NCI-H1105 (cell line): ENCODE measurements at places on chromosomes 11 and 22.
A peak's percentile ranks its signal among the peaks of the same experiment; 100 is the strongest.

DNA sequence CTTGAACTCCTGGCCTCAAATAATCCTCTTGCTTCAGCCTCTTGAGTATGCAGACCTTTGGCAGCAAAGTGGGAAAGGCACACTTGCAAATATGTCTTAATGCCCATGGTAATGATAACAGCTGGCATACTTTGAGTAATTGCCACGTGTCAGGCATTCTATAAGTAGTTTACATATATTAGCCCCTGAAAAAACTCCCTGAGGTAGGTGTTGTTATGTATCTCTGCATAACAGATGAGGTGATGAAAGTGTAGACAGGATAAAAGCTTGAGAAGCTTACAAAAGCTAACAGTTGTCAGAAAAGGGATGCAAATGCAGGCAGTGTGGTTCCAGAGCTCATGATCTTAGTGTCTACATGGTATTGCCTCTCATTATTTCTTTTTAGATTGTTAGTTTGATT is 291.1 kb upstream of the C11orf87 start:
- no peak for DNase-seq

DNA sequence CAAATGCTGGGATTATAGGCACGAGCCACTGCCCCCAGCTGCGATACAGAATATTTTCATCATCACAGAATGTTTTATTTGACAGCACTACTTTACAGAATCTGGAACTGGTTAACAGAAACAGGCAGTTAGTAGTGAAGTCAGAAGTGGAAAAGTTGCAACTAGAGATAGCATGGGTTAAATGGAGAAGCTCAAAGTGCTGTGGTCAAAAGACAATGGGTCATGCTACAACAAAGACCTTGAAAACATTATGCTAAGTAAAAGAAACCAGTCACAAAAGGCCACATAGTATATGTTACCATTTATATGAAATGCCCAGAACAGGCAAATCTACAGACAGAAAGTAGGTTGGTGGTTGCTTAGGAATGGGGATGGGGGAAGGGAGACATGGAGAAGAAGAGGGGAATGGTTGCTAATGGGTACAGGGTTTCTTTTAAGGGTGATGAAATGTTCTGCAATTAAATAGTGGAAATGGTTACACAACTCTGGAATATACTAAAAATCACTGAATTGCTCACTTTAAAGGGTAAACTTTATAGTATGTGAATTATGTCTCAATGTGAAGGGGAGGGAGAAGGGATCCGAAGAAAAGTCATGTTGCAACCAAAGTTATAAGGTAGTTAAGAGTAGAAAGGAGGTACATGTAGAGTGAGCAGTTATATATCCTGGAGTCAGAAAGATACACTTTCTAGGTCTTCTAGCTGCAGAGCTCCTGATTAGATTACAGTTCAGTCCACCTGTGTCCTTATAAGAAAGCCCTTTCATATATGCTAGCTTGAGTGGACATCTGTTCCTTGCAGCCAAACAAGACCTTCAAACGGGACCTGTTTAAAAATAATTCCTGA is 46.3 kb upstream of the RAPSN start:
- DNase-seq, result no peak

DNA sequence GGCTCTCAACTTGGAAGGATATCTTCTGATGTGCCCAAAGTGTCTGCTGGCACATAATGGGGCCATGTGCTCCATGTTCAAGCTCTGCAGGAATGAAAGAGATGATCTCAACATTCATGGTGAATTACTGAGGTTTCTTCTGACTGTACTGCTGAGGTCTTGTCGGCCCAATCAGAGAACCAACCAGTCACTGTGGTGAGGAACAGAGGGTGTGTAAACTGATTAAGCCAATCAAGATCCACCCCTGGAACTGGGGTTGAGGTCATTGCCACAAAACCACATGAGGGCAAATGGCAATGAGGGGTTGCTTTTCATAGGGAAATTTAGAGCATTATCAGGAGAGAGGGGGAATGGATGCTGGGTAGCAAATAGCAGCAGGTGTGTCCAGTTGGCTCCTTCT is 152.3 kb upstream of the RAG2 start:
- no peak for DNase-seq

DNA sequence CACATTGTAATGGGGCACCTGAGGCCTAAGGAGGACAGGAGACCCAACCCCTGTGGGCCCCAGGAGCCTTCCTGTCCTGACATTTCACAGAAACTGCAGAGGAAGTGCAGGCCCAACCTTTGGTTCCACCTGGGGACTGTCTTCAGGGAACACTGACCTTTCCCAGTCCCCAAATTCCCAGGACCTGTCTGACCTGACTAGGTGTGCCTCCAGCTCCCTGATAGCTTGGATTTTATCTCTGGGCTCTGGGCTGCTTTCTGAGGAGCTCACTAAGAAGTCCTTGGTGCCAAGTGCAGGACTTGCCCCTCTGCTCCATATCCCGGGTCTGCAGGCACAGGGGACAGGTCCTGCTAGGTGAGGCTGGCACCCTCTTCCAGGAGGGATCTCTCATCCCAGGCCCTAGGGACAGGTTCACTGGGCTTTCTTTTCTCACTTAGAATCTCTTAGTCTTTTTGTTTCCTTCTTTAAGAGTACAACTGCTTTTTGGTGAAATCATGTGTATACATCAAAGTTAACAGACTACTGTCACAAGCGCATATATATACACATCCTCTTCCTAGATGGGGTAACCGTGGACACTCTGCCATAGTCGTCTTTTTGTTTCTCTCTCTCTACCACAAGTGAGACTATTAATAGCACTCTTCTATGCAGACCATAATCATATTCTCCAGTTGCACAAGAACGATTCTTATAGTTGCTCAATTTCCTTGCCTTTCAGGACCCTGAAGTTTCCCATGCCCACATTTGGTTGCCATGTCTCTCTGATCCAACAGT is 72.0 kb upstream of the IGLL5 start:
- DNase-seq, result no peak

- no peak for DNase-seq
These were observed 7.2 kb downstream of the CRELD2 start for GRCh38 chr22:49925525-49926128.

DNA sequence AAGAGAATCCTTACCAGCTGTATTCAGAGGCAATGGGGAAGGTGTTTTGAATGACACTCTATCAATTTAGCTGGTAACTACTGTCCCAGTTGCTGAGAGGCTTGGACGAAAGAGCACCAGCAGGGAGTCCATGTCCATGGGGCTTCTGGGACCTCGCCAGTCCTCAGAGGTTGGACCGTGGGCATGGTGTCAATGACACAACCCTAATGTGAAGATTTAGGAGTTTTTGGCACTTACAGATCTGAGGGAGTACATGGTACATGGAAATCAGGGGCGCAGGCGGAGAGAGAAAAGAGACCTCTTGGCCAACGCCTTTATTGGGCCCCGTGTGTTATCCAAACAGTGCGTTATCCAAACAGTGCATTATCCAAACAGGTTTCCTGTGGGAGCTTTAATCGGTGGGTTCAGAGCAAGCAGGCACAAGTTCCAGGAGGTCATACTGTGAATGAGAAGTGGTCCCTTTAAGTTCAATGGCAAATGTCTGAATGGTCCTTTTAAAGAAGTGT is 169.1 kb upstream of the B3GAT1 start:
- no peak for DNase-seq

DNA sequence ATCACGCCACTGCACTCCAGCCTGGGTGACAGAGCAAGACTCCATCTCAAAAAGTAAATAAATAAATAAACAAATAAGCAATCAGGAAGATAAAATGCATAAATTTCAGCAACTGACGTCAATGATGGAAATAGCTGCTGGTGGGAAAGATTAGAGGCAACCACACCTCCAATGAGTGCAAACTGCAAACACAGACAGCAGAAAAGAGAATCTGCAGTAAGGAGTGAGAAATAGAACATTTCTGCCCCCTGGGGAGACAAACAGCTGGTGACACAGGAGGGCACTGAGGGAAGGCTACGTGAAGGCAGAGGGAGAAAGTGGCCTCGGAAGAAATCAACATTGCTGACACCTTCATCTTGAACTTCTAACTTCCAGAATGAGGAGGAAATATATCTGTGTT is 6.5 kb downstream of the PI4KA start:
- DNase-seq, result no peak

DNA sequence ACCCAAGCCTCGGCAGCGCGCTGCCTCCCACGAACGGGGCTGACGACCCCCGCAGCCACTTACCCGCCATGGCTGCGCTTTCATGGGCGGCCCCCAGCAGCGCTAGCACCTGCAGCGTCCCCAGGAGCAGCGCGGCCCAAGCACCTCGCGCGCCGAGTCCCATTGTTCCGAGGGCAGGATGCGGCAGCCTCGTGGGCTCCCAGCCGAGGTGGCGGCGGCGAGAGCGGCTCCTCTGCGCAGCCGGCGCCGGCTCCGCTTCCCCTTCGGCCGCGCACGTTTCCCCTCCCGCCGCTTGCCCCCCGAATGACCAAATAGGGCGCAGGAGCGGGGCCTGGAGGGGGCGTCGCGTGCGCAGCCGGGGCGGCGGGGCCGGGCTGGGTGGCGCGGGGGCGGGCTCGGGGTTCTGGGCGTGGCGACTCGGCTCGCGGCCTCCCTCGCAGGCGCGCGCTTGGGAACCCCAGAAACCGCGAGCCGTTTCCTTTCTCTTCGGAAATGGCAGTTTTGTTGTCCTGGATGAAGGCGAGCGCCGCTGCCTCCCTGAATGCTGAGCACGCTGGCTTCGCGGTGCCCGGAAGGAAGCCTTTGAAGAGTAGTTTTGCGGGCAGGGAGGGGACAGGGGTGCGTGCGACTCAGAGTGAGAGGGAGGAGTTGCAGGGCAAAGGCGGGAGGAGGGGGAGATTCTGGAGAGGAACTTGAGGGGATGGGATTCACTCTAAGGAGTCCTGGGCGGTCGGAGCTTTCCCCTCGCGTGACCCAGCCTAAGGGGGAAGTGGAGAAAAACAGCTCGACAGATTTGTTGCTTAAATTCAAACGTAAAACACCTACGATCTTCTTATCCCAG is at the start of gene TMEM123:
Gene TMEM123, minus strand, starts transcription at position 305 of the 841 bp plus-strand sequence. Its CDS starts 142 bp downstream, at position 163.
- peak; percentile 82 for DNase-seq

DNA sequence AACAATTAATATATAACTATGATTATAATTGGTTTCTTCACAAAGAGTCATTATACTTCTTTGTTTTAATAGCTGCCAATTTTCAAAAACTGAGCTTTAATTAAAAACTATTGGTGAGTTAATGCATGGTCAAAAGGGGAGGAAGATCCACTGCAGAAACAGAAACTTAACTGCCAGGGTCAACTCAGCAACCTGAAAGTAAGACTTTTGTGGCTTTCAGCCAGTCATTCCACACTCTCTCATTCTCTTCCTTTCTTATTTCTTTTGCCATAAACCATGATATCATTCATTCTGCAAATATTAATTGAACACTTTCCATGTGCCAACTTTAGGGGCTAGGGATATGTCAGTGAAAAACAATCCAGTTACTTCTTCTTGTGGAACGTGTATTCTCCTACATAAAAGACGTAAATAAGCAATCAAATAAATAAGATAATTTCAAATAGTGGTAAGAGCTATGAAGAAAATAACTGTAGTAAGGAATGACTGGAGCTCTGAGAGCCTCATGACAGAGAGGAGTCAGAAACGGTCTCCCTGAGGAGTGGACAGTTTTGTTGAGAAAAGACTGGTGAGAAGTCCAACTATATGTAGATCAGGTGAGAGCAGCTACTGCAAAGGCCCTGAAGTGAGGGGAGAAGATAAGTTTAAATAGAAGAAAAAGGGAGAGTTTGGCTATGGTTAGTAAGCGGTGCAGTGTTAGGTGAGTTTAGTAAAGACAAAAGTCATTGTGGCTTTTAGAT is 130.5 kb downstream of the GRIA4 start:
- no peak for DNase-seq

DNA sequence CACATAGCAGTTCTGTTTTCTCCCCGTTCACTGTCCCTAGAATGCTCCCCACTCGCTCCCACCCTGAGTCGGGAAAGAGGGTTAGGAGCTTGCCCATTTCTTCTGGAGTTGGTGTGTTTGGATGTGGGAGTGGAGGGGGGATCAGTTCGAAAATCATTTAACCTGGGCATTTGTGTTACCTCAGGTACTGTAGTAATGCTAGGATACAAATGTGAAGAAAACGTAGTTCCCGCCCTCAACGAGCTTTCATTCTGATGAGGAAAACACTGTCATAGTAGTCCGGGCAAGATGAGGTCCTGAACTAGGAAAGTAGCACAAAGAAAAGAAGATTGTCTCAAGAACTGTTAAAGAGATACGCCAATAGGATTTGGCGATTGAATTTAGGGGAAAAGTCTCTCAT is 539 bp downstream of the SDHD start:
- no peak for DNase-seq
